ENCODE measurements at places on chromosomes 16 and 17. TPM values are rescaled to one million over a fixed set of nuclear protein-coding genes. Genes with fewer than 3 reads are reported as not detected.

PSMC3IP gene
- 1.0 TPM for total RNA-seq

KRT16 gene
- total RNA-seq, result not detected

DNAH2 gene
- not detected for total RNA-seq

PPL gene
- 8.3 TPM for total RNA-seq

KRTAP16-1 gene
- not detected for total RNA-seq

DCXR gene
- 312 TPM for total RNA-seq

FBXO39 gene
- total RNA-seq, result 0.19 TPM

TEKT5 gene
- not detected for total RNA-seq

BAHCC1 gene
- total RNA-seq, result 13.1 TPM

DNA sequence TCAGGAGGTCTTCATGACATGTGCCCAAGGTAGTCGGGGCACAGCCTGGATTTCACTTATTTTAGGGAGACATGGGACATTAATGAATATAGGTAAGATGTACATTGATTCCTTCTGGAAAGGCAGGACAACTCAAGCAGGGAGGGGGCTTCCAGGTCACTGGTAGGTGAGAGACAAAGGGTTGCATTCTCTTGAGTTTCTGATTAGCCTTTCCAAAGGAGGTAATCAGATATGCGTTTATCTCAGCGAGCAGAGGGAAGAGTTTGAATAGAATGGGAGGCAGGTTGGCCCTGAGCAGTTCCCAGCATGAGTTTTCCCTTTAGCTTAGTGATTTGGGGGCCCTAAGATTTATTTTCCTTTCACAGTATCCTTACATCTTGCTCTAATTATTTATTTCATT lies 443.8 kb upstream of the EEF2KMT start:
- H3K27ac ChIP-seq, result no peak overlapping the region
- H3K4me3 ChIP-seq, result no peak overlapping the region
- H3K36me3 ChIP-seq, result no peaks in the 10 kb centered on the region
- no peaks in the 10 kb centered on the region for H3K27me3 ChIP-seq
- H3K4me1 ChIP-seq, result no peaks in the 10 kb centered on the region
- DNase-seq, result no peak

DNA sequence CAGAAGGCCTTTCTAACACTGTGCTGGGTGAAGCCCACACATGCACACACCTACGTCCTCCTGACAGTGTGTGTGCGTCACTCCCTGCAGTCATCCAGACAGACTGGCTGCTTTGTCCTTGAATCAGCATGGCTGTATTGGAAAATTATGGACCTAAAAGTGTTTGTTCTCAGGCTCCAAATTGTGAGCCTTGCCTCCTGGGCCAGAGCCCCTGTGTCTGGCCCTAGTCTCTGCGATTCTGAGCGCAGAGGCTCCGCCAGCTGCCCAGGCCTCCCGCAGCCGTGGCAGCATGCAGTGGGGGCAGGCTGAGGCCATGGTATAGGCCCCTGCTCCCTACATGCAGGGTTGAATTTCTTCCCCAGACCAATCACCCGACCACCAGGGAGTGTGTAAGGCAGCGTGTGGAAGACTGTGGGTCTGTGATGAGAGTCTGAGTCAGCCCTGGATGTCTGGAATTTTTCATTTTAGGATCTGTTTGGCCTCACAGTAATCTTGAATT lies 166.9 kb downstream of the LGALS9B start:
- H3K27me3 ChIP-seq, result no peaks in the 10 kb centered on the region
- H3K4me1 ChIP-seq, result no peaks in the 10 kb centered on the region
- no peaks in the 10 kb centered on the region for H3K36me3 ChIP-seq
- no peak overlapping the region for H3K27ac ChIP-seq
- no peak for DNase-seq

DNA sequence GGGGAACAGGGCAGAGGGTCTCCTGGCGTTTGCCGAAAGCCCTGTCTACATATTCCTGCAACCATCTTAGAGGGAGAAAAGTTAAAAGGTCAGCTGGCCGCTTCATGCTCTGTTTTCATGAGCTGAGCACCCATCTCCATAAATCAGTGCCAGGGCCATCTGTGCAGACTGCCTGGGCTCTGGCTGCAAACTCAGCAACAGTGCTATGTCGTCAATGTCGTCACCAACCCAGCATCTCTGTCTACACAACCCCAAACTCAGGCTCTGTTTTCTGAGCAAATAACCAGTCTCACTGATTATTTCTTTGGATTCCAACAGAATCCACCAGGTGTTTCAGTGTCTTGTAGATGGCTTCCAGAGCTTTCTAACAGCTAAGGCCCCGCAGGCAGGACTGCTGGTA lies 65.0 kb downstream of the HS3ST2 start:
- H3K36me3 ChIP-seq, result no peaks in the 10 kb centered on the region
- DNase-seq, result no peak
- H3K27me3 ChIP-seq, result no peaks in the 10 kb centered on the region
- no peaks in the 10 kb centered on the region for H3K4me1 ChIP-seq

DNA sequence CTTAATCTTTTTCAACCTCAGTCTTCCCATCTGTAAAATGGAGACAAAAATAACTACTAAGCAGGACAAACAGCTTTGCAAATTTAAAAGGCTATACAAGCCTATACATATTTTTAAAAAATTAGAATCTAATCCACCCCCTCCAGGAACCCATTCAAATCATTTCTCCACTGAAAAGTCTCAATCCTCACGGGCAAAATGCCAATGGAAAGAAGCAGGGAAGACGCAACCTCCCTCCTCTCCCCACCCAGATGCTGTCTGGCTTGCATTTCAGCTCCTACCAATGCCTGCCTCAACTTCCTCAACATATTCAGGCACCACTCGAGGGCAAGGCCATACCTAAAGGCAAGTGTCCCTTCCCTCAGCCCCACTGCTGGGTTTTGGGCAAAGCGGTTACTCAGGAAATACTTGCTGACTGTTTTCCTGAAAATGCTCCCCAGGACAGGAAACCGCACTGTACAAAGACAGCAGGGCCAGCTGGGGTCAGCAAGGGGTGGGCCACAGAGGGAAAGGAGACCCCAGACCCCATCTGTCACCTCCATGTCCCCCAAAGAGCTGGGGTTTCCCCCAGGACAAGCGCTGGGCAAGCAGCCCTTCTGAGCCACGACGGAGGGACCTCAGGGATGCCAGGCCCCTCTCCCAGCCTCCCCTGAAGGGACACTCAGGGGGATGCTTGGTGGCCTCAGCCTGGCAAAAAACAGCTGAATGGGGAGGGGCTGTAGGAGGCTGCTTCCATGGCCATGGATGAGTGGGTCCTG lies 47.7 kb upstream of the DOC2B start:
- H3K4me3 ChIP-seq, result no peak overlapping the region
- peak overlapping the region; percentile 70 for H3K27ac ChIP-seq
- DNase-seq, result peak; percentile 5
- no peaks in the 10 kb centered on the region for H3K27me3 ChIP-seq
- no peaks in the 10 kb centered on the region for H3K36me3 ChIP-seq

DNA sequence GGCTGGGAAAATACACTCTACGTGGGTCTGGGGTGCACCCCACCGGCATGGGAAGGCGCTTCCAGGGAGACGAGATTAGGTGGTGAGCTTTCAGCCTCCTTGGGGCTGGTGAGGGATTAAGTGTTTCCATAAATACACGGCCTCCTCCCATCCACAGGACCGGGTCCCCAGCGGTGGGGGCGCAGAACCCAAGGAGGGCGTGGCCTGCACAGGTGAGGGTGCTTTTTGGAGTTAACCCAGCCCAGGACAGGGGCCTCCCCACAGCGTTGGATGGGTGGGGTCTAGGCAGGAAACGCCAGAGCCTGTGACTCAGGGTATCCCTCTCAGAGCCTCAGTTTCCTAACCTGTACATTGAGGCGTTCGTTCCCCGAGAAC lies 1.1 kb downstream of the C16orf74 start:
- no peak for DNase-seq
- H3K27ac ChIP-seq, result no peak overlapping the region
- peaks cover 29% of the 10 kb centered on the region for H3K4me1 ChIP-seq
- no peaks in the 10 kb centered on the region for H3K27me3 ChIP-seq

- no peaks in the 10 kb centered on the region for H3K36me3 ChIP-seq
- H3K27me3 ChIP-seq, result no peaks in the 10 kb centered on the region
- H3K27ac ChIP-seq, result no peak overlapping the region
Observed at GRCh38 chr16:16928532-16929109, 542.1 kb downstream of the XYLT1 start.

- no peak overlapping the region for H3K4me3 ChIP-seq
- H3K36me3 ChIP-seq, result peaks cover 11% of the 10 kb centered on the region
Observed at GRCh38 chr17:62670202-62670821, 42.8 kb downstream of the MRC2 start.

- no peak overlapping the region for H3K4me3 ChIP-seq
- H3K4me1 ChIP-seq, result no peaks in the 10 kb centered on the region
- DNase-seq, result no peak
- H3K27ac ChIP-seq, result no peak overlapping the region
Observed at GRCh38 chr16:76988526-76988925, 202.5 kb upstream of the MON1B start.

GRCh38 chr17:2990396-2990795 lies 73.0 kb downstream of the OR1D5 start:
- no peaks in the 10 kb centered on the region for H3K36me3 ChIP-seq
- H3K4me3 ChIP-seq, result no peak overlapping the region
- H3K27ac ChIP-seq, result no peak overlapping the region
- H3K27me3 ChIP-seq, result no peaks in the 10 kb centered on the region
- DNase-seq, result no peak

DNA sequence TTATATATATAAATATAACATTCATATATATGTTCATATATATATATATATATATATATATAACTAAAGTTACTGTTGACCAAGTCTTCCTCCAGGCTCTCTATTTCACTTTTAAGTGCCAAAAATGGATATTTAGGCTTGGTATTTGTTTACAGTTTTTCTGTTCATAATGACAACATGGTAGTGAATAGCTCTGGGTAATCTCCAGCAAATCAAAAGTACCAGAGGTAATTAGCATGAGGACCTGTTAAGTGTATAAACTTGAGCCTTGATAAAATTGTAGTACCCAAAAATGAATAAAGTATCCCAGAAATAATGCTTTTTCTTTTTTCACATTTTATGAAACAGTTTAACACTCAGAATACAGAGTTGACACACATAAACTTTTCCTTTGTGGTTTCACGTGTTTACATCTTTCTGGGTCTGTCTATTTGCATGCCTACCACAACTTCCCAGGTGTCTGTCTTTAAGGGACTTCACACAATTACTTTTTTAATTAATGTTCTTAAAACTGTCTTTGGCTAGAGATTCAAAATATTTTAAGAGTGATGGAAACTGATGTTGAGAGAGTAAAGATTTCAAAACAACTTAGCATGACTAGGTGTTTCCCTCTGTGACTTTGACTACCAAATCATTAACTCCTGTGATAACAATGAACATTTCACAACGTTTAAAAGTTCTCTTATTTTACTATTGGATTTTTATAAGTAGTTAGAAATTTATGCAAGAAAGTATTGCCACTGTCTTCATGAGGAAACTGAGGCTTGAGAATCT lies 47.9 kb downstream of the RABEP1 start:
- H3K27me3 ChIP-seq, result no peaks in the 10 kb centered on the region
- H3K36me3 ChIP-seq, result peaks cover 7% of the 10 kb centered on the region
- no peak overlapping the region for H3K4me3 ChIP-seq
- H3K4me1 ChIP-seq, result no peaks in the 10 kb centered on the region
- no peak overlapping the region for H3K27ac ChIP-seq

GRCh38 chr16:22255335-22255734 lies 41.9 kb upstream of the POLR3E start:
- H3K27me3 ChIP-seq, result no peaks in the 10 kb centered on the region
- no peak for DNase-seq
- peaks cover 8% of the 10 kb centered on the region for H3K36me3 ChIP-seq
- H3K4me3 ChIP-seq, result no peak overlapping the region
- no peaks in the 10 kb centered on the region for H3K4me1 ChIP-seq

GRCh38 chr17:59527325-59527917 lies 38.0 kb upstream of the DHX40 start:
- no peak overlapping the region for H3K4me3 ChIP-seq
- no peaks in the 10 kb centered on the region for H3K36me3 ChIP-seq
- H3K27me3 ChIP-seq, result no peaks in the 10 kb centered on the region
- H3K4me1 ChIP-seq, result no peaks in the 10 kb centered on the region
- DNase-seq, result no peak

GRCh38 chr17:60065136-60065535 lies 13.6 kb downstream of the HEATR6 start:
- H3K27me3 ChIP-seq, result no peaks in the 10 kb centered on the region
- no peaks in the 10 kb centered on the region for H3K4me1 ChIP-seq
- no peak overlapping the region for H3K4me3 ChIP-seq
- peaks cover 88% of the 10 kb centered on the region for H3K36me3 ChIP-seq
- no peak overlapping the region for H3K27ac ChIP-seq

DNA sequence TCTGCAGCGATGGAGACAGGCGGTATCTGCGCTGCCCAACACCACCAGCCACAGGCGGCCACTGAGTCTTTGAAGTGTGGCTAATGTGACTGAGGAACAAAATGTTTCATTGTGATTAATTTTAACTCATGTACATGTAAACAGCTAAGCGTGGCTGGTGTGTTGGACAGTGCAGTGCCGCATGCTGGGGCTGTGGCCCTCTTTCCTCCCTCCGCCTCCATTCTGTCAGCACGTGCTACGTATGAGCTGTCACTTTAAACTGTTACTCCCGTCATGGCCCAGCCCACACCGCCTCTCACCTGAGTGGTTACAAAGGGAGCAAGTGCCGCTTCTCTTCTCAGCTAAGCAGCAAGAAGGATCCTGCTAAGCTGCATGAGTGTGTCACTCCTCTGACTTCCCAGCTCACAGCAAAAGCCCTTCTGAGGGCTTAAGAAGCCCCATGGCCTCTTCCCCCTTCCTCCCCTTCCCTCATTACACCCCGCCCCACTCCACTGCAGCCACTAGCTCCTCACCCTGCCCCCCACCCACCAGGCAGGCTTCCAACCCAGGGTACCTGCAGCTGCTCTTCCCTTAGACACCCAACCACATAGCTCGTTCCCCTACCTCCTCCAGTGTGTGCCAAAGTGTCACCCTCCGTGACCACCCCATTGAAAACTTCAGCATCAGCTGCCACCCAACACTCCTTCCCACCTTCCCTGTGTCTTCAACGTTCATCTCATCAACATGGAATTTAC lies 15.0 kb downstream of the HASPIN start:
- H3K27me3 ChIP-seq, result no peaks in the 10 kb centered on the region
- H3K36me3 ChIP-seq, result no peaks in the 10 kb centered on the region
- no peak overlapping the region for H3K4me3 ChIP-seq
- H3K27ac ChIP-seq, result no peak overlapping the region
- H3K4me1 ChIP-seq, result peaks cover 5% of the 10 kb centered on the region

GRCh38 chr16:69318177-69318910 lies 7.2 kb downstream of the VPS4A start:
- peaks cover under 1% of the 10 kb centered on the region for H3K4me1 ChIP-seq
- H3K27ac ChIP-seq, result no peak overlapping the region
- no peak for DNase-seq
- peaks cover 97% of the 10 kb centered on the region for H3K36me3 ChIP-seq

GRCh38 chr16:4510747-4511426 lies 27.7 kb downstream of the CDIP1 start:
- peak; percentile 50 for DNase-seq
- H3K4me3 ChIP-seq, result no peak overlapping the region
- H3K36me3 ChIP-seq, result peaks cover 76% of the 10 kb centered on the region
- H3K4me1 ChIP-seq, result peaks cover 60% of the 10 kb centered on the region

- no peaks in the 10 kb centered on the region for H3K36me3 ChIP-seq
- no peak overlapping the region for H3K27ac ChIP-seq
- DNase-seq, result no peak
- peaks cover 4% of the 10 kb centered on the region for H3K27me3 ChIP-seq
- no peaks in the 10 kb centered on the region for H3K4me1 ChIP-seq
Observed at GRCh38 chr17:40686192-40686591, 17.4 kb downstream of the KRT24 start.

- peak; percentile 58 for DNase-seq
- H3K36me3 ChIP-seq, result no peaks in the 10 kb centered on the region
- H3K4me3 ChIP-seq, result peak overlapping the region; percentile 97
- peak overlapping the region; percentile 97 for H3K27ac ChIP-seq
- no peaks in the 10 kb centered on the region for H3K27me3 ChIP-seq
Observed at GRCh38 chr17:38871247-38872015, 1.6 kb downstream of the LASP1 start.
